ENCODE measurements at places on chromosomes 6 and 20. TPM values are rescaled to one million over a fixed set of nuclear protein-coding genes. Genes with fewer than 3 reads are reported as not detected.

Gene ATP6V1G2
- total RNA-seq: not detected

Gene NMBR
- not detected for total RNA-seq

Gene SIGLEC1
- not detected for total RNA-seq

Gene ACOT13
- 9.9 TPM for total RNA-seq

Gene DEFB128
- total RNA-seq: not detected

Gene C4A
- 1.9 TPM for total RNA-seq
